ENCODE measurements at places on chromosomes 11 and 22.

DNA sequence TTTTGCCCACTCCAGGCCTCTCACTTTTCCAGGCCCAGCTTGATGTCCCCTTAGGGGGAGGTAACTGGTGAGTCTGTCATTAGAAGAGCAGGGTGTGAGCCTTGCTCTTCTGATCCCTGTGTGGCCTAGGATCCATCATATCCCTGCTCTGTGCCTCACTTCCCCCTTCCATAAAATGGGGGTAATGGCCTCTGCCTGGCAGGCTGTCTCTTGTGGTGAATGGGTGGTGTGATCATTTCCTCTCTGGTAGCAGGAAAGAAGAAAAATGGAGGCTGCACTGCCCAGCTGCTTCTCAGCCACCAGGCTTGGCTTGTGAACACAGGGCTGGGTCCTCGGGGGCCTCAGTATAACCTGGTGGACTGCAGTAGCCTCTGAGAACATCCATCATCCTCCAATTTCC, 5.6 kb downstream of the ARHGEF17 start:
- no peak for DNase-seq

- no peak for DNase-seq
Observed at GRCh38 chr22:38462960-38463784, 4.7 kb upstream of the KDELR3 start.

DNA sequence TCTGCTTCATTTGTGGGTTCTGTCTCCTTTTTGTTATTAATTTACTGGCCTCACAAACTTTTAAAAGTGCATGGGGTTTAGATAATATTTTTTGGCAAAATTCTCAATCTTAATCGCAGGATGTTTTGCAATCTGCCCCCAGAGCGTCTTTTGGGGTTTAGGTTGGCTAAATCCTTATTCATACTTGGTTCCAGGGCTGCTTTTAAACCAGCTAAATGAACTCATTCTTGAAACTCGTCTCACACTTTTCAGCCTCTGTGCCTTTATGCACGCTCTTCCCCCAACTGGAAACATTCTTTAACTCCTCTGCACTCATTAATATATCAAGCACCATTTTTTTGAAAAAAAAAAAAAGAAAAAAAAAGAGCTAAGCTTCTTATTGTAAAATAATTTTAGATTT, 131.7 kb downstream of the KIF18A start:
- DNase-seq, result no peak

GRCh38 chr22:23305922-23306374, 125.6 kb downstream of the BCR start:
- DNase-seq, result no peak

GRCh38 chr11:96211436-96211835, 131.6 kb downstream of the MAML2 start:
- no peak for DNase-seq

DNA sequence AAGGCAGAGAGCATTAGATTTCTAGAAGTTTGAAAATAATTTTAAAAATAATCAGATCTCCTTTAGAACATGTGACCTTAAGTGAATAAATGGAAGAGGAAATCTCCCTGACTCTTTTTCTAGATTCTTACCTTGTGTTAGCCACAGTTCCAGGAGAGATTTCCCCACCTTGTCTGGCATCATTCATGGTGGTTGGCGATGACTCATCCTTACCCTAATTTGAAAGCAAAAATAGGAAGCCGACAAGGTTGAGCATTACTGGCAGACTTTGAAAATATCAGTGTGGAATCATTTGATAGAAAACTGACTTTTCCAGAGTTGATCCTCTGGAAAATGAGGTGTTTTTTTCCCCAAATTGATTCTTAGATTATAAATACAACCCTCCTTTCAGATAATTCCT, 48.1 kb downstream of the CNTN5 start:
- no peak for DNase-seq

GRCh38 chr11:113277907-113278306, 36.5 kb upstream of the TTC12 start:
- DNase-seq, result no peak

DNA sequence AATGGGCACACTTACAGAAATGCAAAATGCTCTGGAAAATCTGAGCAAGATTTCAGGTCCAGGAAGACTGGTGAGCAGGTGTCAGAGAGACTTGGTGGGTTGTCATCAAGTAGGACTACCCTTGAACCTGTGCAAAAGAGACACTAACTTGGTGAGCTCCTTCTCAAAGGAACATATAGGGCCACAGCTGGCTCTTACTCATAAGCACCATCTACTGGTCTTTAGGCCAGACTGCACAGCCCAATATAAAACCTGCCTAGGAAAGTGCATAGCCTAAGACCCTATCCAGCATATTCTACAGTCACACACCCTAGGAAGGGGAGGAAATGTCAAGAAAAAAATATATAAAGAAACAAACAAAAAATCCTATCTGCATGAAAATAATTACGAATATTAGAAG, 18.2 kb upstream of the OR10W1 start:
- DNase-seq, result no peak

DNA sequence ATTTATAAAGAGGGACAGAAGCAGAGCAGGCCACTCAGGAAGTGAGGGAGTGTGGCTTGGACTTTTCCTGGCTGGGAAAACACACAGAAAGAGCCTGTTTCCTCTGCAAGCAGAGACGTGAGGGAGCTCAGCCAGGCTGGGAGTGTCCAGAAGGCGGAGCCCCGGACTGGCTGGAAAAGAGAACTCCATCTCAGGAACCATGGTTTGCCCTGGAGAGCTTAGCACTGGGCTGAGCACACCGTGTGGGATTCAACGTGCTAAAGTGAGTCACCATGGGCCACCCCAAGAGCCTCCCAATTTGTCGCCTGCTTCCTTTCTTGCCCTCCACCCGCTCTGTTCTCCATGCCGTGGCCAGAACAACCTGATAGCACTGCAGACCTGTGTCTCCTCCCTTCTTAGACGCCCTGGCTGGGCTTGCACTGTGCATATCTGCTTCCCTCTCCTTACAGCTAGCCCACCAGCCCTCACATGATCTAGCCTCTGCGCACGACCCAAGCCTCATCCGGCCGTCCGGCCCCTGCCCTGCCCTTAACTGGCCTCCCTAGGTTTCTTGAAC, 51.8 kb downstream of the GALNT18 start:
- DNase-seq, result no peak

- peak; percentile 78 for DNase-seq
Observed at GRCh38 chr22:24402460-24403192, 24.8 kb upstream of the ADORA2A start.

DNA sequence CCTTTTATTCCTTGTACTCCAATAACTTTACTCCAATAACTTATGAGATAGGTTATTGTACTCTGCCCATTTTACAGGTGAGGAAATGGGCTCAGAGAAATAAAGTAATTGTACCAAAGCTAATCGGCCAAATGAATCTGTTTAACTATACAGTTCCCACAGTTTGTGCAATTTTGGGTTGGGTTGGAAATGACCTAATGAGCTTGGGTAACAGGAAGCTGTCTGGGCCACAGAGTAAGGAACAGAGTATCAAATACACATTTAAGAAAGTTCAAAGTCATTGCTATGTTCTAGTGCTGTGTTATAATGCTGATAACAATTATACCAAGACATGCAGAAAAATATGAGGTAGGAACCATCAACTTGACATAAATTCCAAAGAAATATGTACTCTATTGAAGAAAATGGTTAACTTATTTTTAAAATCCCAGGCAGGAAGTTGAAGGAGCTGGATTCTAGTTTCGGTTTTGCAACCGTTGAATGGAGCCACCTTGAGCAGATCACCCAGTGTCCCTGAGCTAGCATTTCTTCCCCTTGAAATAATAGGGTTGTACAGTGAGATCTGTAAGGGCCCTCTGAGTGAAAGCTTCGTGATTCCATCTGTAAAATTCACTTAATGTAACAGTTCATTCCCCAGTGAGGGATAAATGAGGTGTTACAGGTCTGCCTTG, 360.9 kb upstream of the NARS2 start:
- DNase-seq, result no peak

GRCh38 chr11:81967242-81967641, 766.4 kb downstream of the FAM181B start:
- DNase-seq, result no peak

GRCh38 chr11:58888579-58888978, 44.1 kb upstream of the GLYATL2 start:
- no peak for DNase-seq

GRCh38 chr11:134150195-134150903, 73.4 kb downstream of the NCAPD3 start:
- no peak for DNase-seq

GRCh38 chr11:62882788-62883501, 2.2 kb downstream of the SLC3A2 start:
- no peak for DNase-seq

DNA sequence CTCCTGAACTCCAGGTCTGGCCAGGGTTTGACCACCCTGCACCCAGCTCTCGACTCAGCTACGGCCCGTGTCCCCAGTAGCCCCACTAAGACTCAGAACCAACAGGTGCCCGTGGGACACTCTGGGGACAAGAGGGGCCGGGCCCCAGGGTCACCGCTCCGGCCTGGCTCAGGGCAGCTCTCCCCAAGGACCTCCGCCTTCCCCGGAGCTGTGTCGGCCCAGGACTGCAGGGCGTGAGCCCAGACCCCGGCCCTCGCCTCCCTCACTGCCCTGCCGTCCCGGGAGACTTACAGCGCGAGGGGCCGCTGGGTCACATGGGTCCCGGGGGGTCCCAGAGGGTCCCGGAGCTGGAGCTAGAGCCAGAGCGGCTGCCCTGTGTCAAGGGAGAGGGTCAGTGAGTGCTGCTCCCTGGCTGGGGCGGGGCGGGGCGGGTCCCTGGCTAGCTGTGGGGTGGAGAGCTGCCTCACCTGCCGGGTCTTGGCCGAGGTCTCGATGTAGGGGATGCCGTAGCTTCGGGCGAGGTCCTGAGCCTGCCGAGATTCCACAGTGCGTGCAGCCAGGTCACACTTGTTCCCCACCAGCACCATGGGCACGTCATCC, 2.3 kb downstream of the HRAS start:
- no peak for DNase-seq

GRCh38 chr11:14908214-14908880, 16.3 kb upstream of the CYP2R1 start:
- DNase-seq, result no peak

DNA sequence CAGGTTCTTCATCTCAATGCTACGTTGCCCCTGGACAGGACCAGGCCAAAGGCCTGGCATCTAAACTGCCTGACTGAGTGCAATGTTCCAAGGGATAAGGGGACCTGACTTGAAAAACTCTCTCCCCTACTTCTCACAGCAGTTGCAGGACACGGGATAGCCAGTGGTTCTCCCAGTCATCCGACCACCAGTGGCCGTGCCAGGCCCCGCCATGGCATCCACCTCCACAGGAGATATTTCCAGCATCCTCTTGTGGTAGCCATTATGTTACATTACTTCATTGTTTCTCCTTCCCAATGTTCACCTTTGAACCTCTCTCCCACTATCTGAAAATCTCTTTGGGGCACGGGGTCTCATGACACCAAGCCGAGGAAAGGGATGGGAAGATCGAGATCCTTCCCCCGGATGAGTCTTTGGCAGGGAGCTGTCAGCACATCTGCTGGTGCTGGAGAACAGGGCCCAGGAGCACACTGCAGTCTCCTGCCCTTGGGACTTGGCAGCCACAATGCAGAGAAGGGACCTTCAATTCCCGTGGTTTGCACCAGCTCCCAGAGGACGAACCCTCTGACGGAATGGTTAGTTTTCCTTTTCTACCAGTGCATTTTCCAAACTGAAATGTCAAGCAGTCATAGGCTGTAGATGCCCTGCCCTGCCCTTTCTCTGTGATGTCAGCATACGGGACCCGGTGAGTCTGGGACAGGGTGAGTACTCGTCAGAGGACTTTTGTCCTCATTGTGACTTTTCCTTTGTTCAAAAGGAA, 121.2 kb downstream of the ETS1 start:
- no peak for DNase-seq

GRCh38 chr22:36351921-36352802, 35.6 kb downstream of the MYH9 start:
- no peak for DNase-seq

GRCh38 chr22:35821654-35822053, 104.0 kb downstream of the APOL5 start:
- no peak for DNase-seq

- no peak for DNase-seq
Observed at GRCh38 chr11:64723907-64724862, 1.2 kb upstream of the NRXN2 start.

DNA sequence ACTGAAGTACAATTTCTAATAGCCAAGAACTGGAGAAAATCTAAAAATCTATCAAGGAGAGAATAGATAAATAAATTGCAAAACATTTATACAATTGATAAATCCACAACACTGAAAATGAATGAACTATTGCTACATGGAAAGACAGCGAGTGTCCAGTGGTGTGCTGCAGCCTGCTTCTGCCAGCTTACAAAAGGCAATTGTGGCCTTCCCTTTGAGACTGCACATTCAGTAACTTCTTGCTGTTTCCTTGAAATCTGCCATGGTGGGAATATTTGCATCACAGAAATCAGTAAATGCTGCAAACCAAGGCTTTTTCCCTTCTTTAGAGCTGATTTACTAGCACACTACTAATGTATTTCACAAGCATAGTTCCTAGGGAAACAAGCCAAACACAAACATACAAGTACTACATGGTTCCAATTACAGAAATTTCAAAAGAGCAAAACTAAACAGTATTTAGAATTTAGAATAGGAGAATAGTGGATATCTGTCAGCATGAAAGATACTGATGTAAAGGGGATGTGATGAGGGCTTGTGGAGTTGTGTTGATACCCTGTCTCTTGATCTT, 76.9 kb upstream of the TRIM77 start:
- DNase-seq, result no peak

GRCh38 chr11:27864091-27864491, 163.8 kb upstream of the BDNF start:
- DNase-seq, result no peak

DNA sequence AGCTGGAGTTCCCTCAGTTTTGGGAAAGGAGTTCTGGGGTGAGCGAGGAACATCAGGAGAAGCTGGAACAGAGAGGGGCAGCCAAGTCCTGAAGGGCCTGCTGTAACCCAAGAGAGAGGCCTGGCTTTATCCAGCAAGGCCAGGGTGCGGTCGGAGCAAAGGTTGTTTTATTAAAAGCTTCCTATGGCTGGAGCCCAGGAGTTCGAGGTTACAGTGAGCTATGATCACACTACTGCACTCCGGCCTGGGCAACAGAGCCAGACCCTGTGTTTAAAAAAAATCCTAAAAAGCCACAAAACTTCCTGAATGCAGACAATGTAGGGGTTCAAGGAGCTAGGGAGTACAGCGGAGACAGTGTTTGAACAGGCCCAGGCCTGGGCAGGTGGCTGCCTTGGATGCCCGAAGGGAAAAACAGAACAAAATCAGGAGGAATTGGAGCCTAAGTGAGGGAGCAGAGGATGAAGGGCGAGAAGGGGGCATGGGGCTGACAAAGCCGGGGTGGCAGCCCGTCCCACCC, 22.2 kb upstream of the MALAT1 start:
- DNase-seq, result no peak

GRCh38 chr11:69778373-69778772, 3.2 kb upstream of the FGF4 start:
- no peak for DNase-seq

DNA sequence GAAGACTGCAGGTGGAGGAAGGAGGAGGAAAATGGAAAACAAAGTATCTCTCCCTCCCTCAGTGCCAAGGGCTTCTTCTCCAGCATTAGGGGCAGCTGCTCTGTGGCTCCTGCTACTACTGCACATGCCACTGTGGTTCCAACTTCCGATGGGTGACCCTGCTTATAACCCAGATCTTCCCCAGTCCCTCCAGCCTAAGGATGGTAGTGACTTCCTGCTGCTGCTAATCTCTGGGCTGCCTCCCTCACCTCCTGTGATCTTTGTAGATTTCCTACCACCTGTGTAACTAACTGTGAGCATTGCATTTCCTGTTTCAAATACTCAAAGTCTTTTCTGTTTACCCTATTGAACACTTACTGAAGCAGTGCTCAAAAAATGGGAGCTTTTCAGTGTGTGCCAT, 28.7 kb upstream of the TRPC6 start:
- no peak for DNase-seq

GRCh38 chr11:130580372-130580771, 131.9 kb downstream of the ADAMTS15 start:
- peak; percentile 52 for DNase-seq

All from fibroblast of skin of left biceps (primary cell).